ENCODE measurements at places on chromosomes 12 and 14. TPM values are rescaled to one million over a fixed set of nuclear protein-coding genes. Genes with fewer than 3 reads are reported as not detected.

- H3K27me3 ChIP-seq: no peaks in the 10 kb centered on the region
- no peak overlapping the region for H3K4me3 ChIP-seq
- H3K4me1 ChIP-seq: no peaks in the 10 kb centered on the region
- no peak overlapping the region for H3K27ac ChIP-seq
Observed at GRCh38 chr14:32719601-32720000, 219.1 kb upstream of the NPAS3 start.

Gene LBHD2
- total RNA-seq: not detected

DNA sequence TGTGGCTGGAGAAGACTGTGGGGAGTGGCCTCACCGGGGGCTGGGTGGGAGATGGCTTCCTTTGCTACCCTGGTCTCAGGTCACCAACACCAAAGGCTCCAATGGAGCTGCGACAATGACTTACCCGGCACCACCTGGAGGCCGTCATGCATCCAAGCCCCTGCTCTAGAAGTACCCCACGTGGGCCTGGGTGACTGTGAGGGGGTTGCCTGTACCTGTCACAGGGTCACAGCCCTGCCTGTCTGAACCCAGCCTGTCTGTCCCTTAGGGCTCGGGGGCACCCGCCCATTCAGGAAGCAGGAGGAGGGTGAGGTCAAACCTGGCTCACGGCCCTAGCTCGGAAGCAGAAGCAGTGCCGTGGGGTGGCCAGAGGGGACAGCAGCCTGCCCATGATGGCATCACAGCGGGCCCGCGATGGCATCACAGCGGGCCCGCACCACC is 18.9 kb downstream of the ABCB9 start:
- H3K4me3 ChIP-seq: peak overlapping the region; percentile 84
- H3K27me3 ChIP-seq: peaks cover 2% of the 10 kb centered on the region
- peak overlapping the region; percentile 88 for H3K27ac ChIP-seq
- no peaks in the 10 kb centered on the region for H3K36me3 ChIP-seq
- no peak for DNase-seq

DNA sequence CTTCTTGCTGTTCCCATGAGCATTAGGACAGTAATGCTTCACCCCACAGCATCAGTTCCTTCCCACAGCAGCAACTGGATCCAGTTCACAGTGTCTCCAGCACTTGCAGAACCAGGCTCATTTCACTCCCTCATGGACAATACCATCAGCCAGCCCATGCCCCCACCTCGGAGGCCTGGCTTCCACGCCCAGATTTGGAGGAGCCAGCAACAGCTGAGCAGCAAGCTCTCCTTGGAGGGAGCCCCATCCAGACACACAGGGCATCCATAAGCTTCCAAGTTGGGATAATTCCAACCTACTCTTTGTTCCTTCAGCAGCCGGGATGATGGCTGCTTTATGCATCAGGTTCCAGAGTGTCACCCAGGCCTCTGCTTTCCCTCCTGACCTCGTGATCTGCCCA is 250.0 kb downstream of the GLT1D1 start:
- H3K27me3 ChIP-seq: no peaks in the 10 kb centered on the region
- H3K27ac ChIP-seq: no peak overlapping the region
- no peak overlapping the region for H3K4me3 ChIP-seq
- DNase-seq: no peak
- no peaks in the 10 kb centered on the region for H3K4me1 ChIP-seq

Gene TAS2R30
- 4.4 TPM for total RNA-seq

Gene PRB2
- not detected for total RNA-seq

GRCh38 chr12:20213723-20214625 is 154.4 kb upstream of the PDE3A start:
- H3K4me3 ChIP-seq: no peak overlapping the region
- no peak for DNase-seq
- no peaks in the 10 kb centered on the region for H3K36me3 ChIP-seq

GRCh38 chr12:79250960-79251755 is 386.6 kb downstream of the SYT1 start:
- H3K4me3 ChIP-seq: no peak overlapping the region
- no peak for DNase-seq
- H3K27me3 ChIP-seq: no peaks in the 10 kb centered on the region
- H3K27ac ChIP-seq: no peak overlapping the region
- H3K4me1 ChIP-seq: no peaks in the 10 kb centered on the region

Gene PLCZ1
- not detected for total RNA-seq

DNA sequence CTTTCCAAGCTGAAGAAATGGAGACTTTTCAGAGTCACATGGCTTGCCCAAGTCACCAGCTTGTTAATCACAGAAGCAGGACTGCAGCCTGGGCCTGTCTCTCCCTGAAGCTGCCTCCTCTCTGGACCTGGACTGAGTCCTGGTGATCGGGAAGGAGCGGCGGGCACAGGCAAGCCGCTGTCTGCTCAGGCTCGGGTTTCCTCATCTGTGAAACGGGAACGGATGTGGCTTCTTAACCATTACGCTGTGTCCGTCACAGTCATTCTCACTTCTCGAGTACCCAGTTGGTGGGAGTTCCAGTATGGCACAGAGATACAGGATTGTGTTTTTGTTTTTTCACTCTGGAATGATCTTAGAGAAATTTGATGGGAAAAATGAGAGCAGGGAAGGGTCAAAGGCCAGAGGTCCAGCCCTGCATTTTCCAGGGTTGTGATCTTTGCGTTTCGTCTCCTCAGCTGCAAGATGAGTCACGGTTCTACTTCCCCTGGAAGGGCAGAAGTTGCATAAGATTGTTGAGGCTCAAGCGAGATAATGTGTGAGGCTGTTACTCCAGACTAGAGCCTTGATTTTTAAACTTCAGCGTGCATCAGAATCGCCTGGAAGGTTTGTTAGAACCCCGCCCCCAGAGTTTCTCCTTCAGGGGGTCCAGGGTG is 7.6 kb upstream of the LRTM2 start:
- no peak overlapping the region for H3K4me3 ChIP-seq
- H3K36me3 ChIP-seq: no peaks in the 10 kb centered on the region
- DNase-seq: no peak
- H3K27me3 ChIP-seq: peaks cover 3% of the 10 kb centered on the region
- H3K4me1 ChIP-seq: peaks cover 1% of the 10 kb centered on the region
- no peak overlapping the region for H3K27ac ChIP-seq

DNA sequence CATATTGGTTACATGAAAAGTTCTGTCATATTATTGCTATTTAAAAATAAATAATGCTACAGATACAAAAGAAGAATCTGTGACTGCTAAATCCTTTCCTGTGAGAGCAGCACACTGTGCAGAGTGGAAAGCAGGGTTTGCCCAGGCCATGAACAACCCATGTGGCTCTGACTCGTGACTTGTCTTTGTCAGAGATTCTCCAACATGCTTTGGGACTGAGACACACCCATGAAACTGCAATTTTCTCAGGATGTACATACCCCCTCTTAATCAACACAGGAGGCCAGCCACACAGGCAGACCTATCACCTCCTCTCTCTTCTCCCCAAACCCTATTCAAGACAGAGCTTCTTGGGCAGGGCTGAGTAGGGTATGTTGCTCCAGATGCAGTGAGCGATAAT is 96.8 kb upstream of the NTF3 start:
- no peak overlapping the region for H3K4me3 ChIP-seq
- DNase-seq: no peak
- no peaks in the 10 kb centered on the region for H3K27me3 ChIP-seq
- no peak overlapping the region for H3K27ac ChIP-seq
- H3K4me1 ChIP-seq: no peaks in the 10 kb centered on the region

DNA sequence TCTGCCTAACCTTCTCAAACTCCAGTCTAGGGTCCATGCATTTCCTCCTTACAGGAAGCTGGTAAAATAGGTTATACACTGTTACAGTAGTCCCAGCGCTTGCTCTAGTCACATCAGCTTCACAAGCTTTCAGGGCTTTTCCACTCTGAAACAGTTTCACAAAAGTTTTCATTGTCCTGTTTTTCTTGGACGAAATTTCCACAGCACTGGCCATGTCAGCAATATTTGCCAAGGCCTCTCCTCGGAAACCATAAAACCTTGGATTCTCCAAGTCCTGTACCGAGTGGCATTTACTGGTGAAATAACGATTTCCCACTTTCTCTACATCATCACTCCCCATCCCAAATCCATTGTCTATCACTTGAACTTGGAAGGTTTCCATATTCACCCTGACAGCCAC is 2.1 kb downstream of the MLH3 start:
- no peak overlapping the region for H3K27ac ChIP-seq
- H3K27me3 ChIP-seq: no peaks in the 10 kb centered on the region
- H3K4me3 ChIP-seq: no peak overlapping the region
- no peak for DNase-seq

Gene C12orf43
- total RNA-seq: 35.3 TPM

DNA sequence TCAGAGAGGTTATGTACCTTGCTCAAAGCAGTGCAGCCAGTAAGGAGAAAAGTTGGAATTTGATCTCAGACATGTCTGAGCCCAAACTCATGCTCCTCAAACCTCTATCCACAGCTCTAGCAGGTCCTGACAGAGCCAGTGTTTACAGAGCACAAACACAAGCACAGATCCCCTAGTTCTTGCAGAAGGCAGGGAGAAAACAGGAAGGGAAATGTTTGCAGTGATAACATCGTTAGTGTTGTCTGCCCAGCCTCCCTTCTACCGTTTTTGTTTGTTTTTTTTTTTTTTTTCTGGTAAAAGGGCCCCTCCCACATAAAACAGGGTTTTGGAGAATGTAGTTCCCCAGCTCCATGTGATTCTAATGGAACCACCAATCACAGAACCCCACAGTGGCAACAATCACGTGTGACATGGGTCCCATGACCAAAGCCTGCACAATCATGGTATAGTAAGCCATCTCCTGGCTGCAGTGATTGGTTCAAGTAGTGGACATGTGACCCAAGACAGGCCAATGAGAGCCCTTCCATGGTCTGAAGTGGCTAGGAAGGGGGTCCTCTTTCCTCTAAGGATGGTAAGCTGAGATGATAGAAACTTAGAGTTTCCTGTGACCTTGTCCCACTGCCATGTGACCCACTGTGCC is 513.4 kb downstream of the MED13L start:
- H3K4me3 ChIP-seq: no peak overlapping the region
- DNase-seq: no peak
- H3K36me3 ChIP-seq: no peaks in the 10 kb centered on the region
- no peak overlapping the region for H3K27ac ChIP-seq
- H3K27me3 ChIP-seq: no peaks in the 10 kb centered on the region
- no peaks in the 10 kb centered on the region for H3K4me1 ChIP-seq

DNA sequence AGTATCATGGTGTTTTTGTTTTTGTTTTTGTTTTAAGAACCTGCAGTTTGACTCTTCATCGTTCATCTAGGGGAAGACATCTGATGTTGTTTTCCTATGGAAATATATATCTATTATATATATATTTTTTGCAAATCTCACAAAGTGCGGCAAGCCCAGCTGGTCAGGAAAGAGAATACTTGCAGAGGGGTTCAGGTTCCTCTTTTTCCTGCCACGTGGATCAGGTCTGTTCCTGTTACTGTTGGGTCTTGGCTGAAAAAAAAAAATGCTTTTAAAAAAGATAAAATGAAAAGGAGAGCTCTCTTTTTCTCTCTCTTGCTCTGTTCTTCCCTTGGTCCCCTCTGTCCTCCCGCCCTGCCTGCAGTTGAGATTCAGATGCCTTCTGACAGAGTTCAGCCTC is 179.4 kb upstream of the BCL2L14 start:
- H3K27me3 ChIP-seq: no peaks in the 10 kb centered on the region
- H3K4me3 ChIP-seq: no peak overlapping the region
- H3K4me1 ChIP-seq: peaks cover 50% of the 10 kb centered on the region
- peak overlapping the region; percentile 11 for H3K27ac ChIP-seq
- H3K36me3 ChIP-seq: peaks cover 86% of the 10 kb centered on the region
- no peak for DNase-seq

- no peak for DNase-seq
- no peak overlapping the region for H3K27ac ChIP-seq
- H3K4me1 ChIP-seq: no peaks in the 10 kb centered on the region
- peaks cover 2% of the 10 kb centered on the region for H3K27me3 ChIP-seq
- H3K36me3 ChIP-seq: no peaks in the 10 kb centered on the region
- H3K4me3 ChIP-seq: no peak overlapping the region
Observed at GRCh38 chr14:59091404-59091803, 97.1 kb upstream of the DAAM1 start.

- DNase-seq: no peak
- H3K27ac ChIP-seq: no peak overlapping the region
- H3K4me3 ChIP-seq: no peak overlapping the region
Observed at GRCh38 chr14:55645145-55645544, 65.1 kb downstream of the KTN1 start.

Gene TGM1
- total RNA-seq: 5.1 TPM

Gene OSBPL8
- total RNA-seq: 92.0 TPM

Gene COQ6
- 16.6 TPM for total RNA-seq

DNA sequence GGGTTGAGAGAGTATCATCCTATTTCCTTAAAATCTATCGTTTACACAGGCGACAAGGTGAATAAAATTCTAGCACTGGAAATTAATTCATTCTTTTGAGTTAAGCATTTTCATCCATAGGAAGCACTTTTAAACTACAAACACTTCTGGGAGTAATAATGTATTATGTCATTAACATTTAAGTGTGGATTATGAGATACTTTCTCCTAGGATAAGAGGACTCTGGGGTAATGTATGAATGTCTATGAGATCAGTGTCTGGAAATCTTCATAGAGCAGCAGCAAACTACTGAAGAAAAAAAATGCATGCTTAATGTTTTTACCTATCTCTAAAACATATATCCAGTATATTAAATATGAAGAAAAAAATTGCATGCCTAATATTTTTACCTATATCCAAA is 86.9 kb downstream of the EPS8 start:
- DNase-seq: no peak
- no peak overlapping the region for H3K27ac ChIP-seq
- H3K27me3 ChIP-seq: no peaks in the 10 kb centered on the region
- peaks cover 31% of the 10 kb centered on the region for H3K4me1 ChIP-seq
- peaks cover 5% of the 10 kb centered on the region for H3K36me3 ChIP-seq

- H3K4me1 ChIP-seq: peaks cover 16% of the 10 kb centered on the region
- no peak overlapping the region for H3K4me3 ChIP-seq
- H3K27ac ChIP-seq: peak overlapping the region; percentile 3
- peak; percentile 50 for DNase-seq
- no peaks in the 10 kb centered on the region for H3K27me3 ChIP-seq
- H3K36me3 ChIP-seq: peaks cover 9% of the 10 kb centered on the region
Observed at GRCh38 chr12:92529944-92530343, 172.8 kb upstream of the PLEKHG7 start.

Gene DCN
- not detected for total RNA-seq

- peak within 1 kb of the TSS; percentile 47 for H3K27ac ChIP-seq
- H3K36me3 ChIP-seq: no peaks in the 10 kb centered on the region
- no peaks in the 10 kb centered on the region for H3K4me1 ChIP-seq
- no peak for DNase-seq
- H3K4me3 ChIP-seq: no peak within 1 kb of the TSS
Observed at GRCh38 chr12:214003-214741, at the start of gene SLC6A12. SLC6A12 (minus strand) TSS chr12:214157; CDS start chr12:209986, 4,171 bp downstream.

All from activated CD4-positive, alpha-beta T cell treated with anti-CD3 and anti-CD28 coated beads, Interleukin-2, amount 10 ng/mL, durations not matched to agents 24 days and 14 days (primary cell).